Natural killer cell (primary cell): ENCODE measurements at places on chromosomes 1 and 21. TPM values are rescaled to one million over a fixed set of nuclear protein-coding genes. Genes with fewer than 3 reads are reported as not detected.

Gene GBP1
- 34.8 TPM for total RNA-seq

DNA sequence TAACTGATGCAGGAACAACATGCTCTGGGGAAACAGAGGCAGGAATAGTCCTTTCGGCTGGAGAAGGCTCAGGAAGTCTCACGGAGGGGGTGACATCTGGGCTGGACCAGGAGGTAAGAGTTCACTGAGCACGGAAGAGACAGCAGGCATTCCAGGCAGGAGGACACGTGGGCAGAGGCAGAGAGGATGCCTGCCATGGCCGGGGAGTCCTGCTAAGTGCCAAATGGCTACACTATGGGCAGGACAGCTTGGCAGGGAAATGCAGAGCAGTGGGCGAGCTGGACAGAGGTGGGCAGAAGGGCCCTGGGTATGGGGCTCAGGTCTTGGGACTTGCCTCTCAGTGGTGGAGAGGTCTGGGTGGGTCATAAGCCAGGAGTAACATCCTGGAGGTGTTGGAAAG lies 17.6 kb downstream of the ALDH4A1 start:
- H3K36me3 ChIP-seq: no peaks in the 10 kb centered on the region
- DNase-seq: no peak
- H3K27ac ChIP-seq: no peak overlapping the region
- H3K4me1 ChIP-seq: no peaks in the 10 kb centered on the region

DNA sequence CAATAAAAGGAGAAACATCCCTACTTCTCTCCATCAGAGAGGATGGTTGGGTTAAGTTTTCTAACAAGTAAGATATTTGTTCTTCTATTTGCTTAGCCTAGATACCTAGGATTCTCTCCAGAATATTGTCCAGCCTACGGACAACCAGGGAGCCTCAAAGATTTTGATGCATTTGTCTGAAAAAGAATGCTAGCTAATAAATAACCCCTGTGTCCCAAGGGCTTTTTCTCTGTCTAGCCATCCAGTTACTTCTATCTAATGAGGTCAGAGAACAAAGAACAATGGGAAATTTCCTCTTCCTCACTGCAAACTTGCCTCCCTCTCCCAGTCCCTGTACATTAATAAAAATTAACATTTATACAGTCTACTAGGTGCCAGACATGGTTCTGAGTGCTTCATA lies 810 bp downstream of the RGS5 start:
- no peak overlapping the region for H3K27ac ChIP-seq
- no peak for DNase-seq
- H3K36me3 ChIP-seq: no peaks in the 10 kb centered on the region
- no peak overlapping the region for H3K4me3 ChIP-seq

- H3K27me3 ChIP-seq: no peaks in the 10 kb centered on the region
- no peak overlapping the region for H3K27ac ChIP-seq
- DNase-seq: no peak
Observed at GRCh38 chr1:19814244-19814661, 830 bp downstream of the RNF186 start.

DNA sequence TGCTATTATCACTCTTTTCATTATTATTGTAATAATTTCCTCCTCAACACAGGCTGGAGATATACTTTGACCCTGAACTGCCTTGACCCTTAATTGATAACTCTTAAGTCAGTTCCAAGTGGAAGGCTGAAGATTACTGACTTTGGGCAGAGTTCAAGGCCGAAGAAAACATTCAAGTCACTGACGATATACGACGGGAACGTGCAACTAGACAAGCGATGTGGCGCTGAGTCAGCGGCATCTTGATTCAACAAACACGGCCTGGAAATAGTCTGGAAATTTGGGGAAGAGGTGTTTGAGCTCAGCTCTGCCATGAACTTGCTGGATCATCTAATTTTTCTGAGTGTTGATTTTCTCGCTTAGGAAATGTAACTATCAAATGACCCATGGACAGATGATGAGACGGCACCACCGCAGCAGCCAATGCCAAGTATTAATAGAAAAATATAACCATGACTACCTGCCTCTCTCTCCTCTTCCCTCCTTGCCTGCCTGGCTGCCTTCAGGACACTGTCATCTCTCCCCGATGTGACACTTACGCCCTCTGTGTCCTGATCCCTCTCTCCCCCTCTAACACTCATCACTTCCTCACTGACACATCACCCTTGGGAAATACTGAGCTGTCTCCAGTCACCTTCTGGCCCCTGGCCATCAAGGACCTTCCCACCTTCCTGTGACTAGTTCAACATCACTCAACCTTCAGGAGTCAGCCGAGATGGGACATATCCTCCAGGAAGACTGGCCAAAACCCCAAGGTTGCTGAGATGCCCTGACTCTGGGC lies 49.4 kb downstream of the TMCO4 start:
- H3K27ac ChIP-seq: no peak overlapping the region
- no peaks in the 10 kb centered on the region for H3K4me1 ChIP-seq
- H3K4me3 ChIP-seq: no peak overlapping the region
- peaks cover 28% of the 10 kb centered on the region for H3K36me3 ChIP-seq

- H3K27ac ChIP-seq: no peak overlapping the region
- no peaks in the 10 kb centered on the region for H3K36me3 ChIP-seq
- H3K4me1 ChIP-seq: peaks cover 3% of the 10 kb centered on the region
- no peak for DNase-seq
- no peak overlapping the region for H3K4me3 ChIP-seq
Observed at GRCh38 chr1:193562121-193562520, 375.7 kb upstream of the B3GALT2 start.

- H3K27me3 ChIP-seq: no peaks in the 10 kb centered on the region
- H3K27ac ChIP-seq: no peak overlapping the region
Observed at GRCh38 chr1:18352636-18353265, 128.0 kb upstream of the KLHDC7A start.
